H9 (cell line): ENCODE measurements at places on chromosomes 7 and 10.

GRCh38 chr7:39186671-39187070 is 209.0 kb downstream of the POU6F2 start:
- no peak overlapping the region for H3K27ac ChIP-seq
- no peaks in the 10 kb centered on the region for H3K27me3 ChIP-seq
- peaks cover 5% of the 10 kb centered on the region; the same call in 1 of the 2 replicates for H3K4me1 ChIP-seq
- peaks cover 8% of the 10 kb centered on the region for H3K36me3 ChIP-seq
- H3K4me3 ChIP-seq: no peak overlapping the region

DNA sequence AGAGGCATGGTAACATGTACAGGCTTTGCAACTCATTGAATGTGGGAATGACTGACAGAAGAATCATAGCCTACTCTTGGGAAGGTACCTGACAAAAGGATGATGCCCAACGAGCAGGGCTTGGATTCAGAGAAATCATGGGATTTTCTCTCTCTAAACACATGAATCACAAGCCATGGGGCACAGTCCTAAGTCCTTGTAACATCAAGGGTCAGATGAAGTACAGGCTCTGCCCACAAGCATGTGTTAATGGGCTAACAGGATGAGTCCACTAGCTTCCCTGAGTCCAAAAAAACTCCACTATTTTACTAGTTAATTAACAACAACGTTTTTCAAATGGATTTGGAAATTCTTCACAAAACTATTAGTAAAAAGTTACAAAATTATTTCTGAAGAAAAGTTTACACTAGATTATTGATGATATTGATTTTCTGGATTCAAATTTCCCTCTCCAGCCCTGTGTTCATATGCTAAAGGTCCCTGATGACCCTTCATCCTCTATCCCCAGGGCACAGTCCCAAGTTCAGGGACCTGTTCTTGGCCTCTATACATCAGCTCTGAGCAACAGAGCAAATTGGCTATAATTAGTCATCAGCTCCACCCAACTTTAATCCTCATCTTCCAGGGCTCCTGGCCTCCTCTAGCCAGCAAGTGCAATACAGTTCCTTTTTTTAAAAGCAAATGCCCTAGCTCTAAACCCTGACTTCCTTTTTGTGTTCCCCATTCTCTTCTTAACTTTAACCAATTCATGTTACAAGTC is 99.8 kb downstream of the GSAP start:
- no peak for DNase-seq
- no peaks in the 10 kb centered on the region for H3K36me3 ChIP-seq
- H3K27me3 ChIP-seq: no peaks in the 10 kb centered on the region
- no peaks in the 10 kb centered on the region for H3K4me1 ChIP-seq
- no peak overlapping the region for H3K27ac ChIP-seq

GRCh38 chr10:6953271-6953801 is 373.3 kb upstream of the PRKCQ start:
- no peak overlapping the region for H3K4me3 ChIP-seq
- H3K27me3 ChIP-seq: no peaks in the 10 kb centered on the region
- DNase-seq: no peak

DNA sequence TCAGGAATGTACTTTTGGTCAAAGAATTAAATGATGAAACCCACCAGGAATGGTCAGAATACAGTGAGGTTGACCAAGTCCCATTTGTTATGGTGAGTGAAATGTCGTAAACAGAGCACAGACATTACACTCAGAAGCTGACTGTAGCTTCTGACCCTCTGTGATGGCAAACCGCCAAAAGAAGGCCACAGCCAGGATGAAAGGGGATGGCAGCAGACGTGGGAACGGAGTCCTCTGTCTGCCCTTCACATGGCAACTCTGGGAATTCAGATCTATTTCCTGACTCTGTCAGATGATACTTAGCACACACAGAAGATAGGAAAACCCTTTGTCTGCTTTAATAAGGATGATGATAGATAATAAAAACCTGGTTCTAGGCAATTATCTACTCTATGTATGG is 757.1 kb downstream of the SORCS3 start:
- H3K36me3 ChIP-seq: no peaks in the 10 kb centered on the region
- H3K27me3 ChIP-seq: no peaks in the 10 kb centered on the region
- no peak for DNase-seq
- H3K27ac ChIP-seq: no peak overlapping the region
